ENCODE measurements at places on chromosomes 1 and 21.

DNA sequence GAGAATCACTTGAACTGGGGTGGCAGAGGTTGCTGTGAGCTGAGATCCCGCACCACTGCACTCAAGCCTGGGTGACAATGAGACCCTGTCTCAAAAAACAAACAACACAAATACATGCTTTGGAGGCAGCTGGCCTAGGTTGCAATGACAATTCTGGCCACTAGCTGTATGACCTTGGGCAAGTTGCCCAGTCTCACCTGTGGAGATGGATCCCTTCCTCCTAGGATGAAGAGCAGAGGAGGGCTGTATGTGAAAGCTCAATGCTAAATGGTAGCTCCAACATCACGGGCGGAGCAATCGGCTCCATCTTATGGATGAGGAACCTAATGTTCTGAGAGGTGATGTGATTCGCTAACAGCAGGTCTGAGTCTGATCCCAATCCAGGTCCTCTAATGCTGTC is 20.6 kb downstream of the ADORA1 start:
- no peak for DNase-seq

DNA sequence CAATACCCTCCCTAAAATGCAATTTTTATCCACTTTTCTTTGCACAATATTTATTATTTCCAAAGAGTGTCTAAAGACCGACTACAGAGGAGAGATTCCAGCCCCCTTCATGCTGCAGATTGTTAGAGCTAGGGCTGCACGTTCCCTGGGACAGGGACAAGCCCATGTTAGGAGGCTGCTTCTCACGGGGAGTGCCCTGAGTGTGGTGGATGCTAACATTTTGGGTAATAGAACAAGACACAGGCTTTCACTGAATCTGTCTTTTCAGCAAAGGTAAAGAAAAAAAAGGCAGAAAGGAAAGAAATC is 125.4 kb downstream of the RIPK4 start:
- DNase-seq: no peak

- DNase-seq: peak; percentile 69
These were observed 14.0 kb upstream of the CDA start for GRCh38 chr1:20574686-20575540.

- DNase-seq: no peak
These were observed 4.2 kb upstream of the AQP10 start for GRCh38 chr1:154316704-154317103.

DNA sequence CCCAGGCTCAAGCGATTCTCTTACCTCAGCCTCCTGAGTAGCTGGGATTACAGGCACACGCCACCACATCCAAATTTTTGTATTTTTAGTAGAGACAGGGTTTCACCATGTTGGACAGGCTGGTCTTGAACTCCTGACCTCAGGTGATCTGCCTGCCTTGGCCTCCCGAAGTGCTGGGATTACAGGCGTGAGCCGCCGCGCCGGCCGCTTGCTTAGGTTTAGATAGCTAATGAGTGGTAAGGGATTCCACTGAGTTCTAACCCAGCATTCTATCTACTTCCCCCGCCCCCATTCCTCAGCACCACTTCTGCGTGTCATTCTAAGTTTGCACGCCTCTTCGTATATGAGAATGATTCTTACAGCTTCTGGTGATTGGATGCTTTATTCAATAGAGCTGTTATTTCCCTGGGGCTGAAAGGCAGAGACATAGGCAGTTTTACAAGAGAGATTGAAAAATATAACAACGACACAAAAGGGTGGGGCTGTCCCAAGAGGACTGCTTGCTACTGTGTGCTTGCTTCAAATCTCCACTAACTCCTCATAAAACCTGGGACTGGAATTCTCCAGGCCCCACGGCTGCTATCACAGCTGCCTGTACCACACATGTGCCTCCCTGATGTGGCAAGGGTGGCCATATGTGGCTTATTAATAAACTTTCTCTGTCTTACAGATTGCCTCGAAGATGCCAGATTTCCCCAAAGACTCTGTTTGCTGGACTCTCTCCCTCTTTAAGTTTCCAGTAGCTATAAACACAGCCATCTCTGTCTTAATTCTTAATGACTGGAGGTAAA is 23.7 kb upstream of the GREM2 start:
- no peak for DNase-seq

DNA sequence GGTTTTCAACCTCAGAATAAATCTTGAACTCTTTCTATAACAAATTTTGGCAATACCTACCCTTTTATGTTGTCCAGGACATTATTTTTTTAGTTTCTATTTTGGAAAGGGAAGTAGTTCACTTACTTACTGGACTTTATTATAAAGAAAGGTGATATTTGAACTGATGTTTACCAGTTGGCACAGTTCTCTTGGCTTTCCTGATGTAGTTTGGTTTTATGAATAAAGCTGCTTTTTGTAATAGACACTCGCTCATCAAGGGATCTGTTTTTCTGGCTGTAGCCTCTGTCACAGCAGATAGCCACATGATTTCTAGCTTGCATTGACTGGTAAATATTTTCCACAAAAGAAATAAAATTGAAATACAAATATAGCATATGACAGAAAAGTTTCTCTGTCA is 40.9 kb upstream of the METTL18 start:
- DNase-seq: no peak

DNA sequence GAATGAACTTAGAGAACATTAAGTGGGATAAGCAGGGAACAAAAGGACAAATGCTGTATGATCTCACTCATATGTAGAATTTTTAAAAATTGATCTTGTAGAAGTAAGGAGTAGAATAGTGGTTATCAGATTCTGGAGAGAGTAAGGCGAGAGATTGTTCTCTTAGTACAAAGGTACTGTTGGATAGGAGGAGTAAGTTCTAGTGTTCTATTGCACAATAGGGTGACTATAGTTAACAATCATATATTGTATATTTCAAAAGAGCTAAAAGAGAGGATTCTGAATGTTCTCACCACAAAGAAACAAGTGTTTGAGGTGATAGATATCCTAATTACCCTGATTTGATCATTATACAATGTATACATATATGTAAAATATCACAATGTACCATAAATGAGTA is 735.9 kb downstream of the NCAM2 start:
- DNase-seq: no peak

DNA sequence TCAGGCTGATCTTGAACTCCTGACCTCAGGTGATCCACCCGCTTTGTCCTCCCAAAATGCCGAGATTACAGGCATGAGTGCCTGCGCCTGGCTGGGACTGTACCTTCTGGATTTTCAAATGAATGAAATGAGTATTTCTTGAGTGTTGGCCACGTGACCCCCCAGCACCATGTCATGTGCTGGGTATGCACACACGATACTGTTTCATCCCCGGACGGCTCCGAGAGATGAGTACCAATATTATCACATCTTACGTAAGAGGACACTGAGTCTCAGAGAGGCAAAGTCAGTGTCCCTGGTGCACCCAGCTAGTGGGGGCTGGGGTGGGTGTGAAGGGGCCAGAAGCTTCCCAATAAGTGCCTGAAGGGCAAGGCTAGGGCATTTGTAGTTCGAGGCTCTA is 780 bp upstream of the CROCC start:
- DNase-seq: no peak

- no peak for DNase-seq
These were observed 5.0 kb upstream of the PLA2G2C start for GRCh38 chr1:20191266-20191825.

DNA sequence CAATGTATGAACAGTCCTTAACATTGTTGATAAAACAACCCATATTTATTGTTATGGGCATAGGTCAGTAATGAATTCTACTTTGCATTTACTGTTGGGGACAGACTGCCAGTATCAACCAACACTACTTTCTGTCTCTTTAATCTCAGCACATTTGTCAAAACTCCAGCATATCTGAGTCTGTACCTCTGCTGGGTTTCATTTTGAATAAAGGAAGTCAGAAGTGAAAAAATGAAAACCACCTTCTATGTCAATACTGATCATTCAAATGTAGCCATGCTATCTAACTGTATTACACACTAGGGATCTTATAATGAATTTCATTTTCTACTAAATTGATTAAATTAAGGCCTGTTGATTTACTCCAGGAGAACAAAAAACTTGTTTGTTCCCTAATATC is 24.2 kb upstream of the CXADR start:
- no peak for DNase-seq

- no peak for DNase-seq
These were observed 30.2 kb upstream of the C1orf105 start for GRCh38 chr1:172390301-172390682.

DNA sequence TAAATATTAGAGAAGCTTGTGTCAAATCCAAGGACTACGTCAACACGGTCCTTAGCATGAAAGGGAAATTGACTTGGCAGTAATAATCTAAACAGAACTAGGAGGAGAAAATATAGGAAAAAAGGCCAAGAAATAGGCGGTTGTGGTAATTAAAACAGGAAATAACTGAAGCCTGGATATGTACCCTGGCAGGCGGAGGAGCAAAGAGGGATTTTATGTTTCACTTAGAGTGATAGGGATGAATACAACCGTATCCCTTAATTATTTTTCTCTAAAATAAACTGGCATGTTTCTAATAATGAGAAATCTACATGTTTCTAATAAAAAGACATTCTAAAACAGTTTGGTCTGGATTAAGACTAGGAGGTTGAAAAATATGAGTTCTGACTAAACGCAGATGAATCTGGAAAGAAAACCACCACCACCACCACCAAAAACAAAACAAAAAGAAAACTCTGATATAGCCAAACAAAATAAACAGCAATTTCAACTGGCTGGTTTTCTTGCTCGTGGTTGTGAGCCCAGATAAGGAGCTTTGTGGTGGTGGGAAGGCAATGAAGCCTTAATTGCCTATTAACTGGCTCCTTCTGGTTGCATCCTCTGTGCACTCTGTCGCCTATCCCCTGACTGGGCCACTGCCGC is 334.2 kb upstream of the SNX7 start:
- no peak for DNase-seq

GRCh38 chr1:169886931-169887330 is 6.8 kb downstream of the SCYL3 start:
- no peak for DNase-seq

GRCh38 chr1:159922511-159923202 is 2.6 kb downstream of the TAGLN2 start:
- no peak for DNase-seq

DNA sequence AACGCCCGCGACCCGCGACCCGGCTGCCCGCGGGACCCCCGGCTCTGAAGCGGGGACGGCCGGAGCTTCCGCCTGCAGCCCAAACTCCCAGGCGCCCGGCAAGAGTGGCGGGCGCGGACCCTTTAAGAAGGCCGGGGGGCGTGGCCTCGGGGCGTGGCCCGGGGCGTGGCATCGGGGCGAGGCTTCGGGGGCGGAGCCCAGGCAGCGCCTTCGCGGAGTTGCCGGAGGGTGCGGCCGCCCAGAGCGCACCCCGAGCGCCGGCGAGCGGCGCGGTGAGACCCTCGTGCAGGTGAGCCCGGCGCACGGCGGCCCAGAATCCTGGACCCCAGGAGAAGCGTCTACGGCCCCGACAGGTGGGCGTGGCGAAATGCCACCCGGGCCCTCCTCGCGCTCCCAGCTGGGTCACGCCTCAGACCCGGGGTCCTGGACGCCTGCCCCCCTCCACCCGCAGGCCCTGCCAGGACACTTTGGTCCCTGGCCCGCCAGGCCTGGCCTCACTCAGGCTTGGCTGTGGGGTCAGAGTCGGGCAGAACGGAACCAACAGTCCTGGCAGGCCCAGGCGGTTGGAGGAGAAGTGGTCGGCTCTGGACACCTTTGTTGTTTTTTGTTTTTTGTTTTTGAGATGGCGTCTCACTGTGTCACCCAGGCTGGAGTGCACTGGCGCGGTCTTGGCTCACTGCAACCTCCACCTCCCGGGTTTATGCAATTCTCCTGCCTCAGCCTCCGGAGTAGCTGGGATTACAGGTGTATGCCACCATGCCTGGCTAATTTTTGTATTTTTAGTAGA is 14.4 kb downstream of the RNF223 start:
- DNase-seq: peak; percentile 80

GRCh38 chr1:178908358-178908757 is 37.5 kb upstream of the ANGPTL1 start:
- no peak for DNase-seq

GRCh38 chr1:14625996-14626395 is 27.5 kb downstream of the KAZN start:
- DNase-seq: no peak

DNA sequence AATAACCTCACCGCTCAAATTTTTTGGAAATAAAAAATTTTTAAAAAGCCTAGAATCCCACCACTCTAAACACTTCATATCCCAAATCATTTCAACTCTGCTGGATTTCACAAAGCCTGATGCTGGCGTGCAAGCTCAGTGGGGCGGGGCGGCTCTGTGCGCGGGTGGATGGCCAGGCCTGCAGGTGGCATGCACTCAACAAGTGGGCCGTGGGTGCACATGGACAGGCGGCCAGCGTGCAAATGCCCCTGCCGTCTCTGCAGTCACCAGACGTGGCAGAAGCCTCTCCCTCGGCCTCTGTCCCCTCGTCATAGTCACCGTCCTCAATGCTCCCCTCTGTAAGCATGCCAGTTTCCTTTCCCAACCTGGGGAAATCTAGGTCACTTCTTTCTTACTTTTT is 6.6 kb upstream of the PDE9A start:
- no peak for DNase-seq

- no peak for DNase-seq
These were observed 59.6 kb downstream of the EDEM3 start for GRCh38 chr1:184695023-184695422.

- no peak for DNase-seq
These were observed 70.7 kb downstream of the C1orf21 start for GRCh38 chr1:184457500-184457899.

DNA sequence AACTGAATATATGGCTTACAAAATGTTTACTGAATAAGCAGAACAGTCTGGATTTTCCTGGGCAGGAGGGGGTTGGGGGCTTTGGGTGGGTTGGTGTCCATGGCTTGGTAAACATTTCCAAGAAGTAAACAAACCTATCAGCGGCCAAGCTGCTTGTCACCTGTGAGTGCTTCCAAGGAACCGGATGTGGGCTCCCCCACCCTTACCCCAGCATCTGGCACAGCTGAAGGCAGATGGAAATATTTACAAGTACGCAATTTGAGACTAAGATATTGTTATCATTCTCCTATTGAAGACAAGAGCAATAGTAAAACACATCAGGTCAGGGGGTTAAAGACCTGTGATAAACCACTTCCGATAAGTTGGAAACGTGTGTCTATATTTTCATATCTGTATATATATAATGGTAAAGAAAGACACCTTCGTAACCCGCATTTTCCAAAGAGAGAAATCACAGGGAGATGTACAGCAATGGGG is at the start of gene CLCA1:
TSS of gene CLCA1 (plus strand) at position 427 of the 477 bp plus-strand sequence. CDS start at position 472, 45 bp downstream.
- DNase-seq: no peak

DNA sequence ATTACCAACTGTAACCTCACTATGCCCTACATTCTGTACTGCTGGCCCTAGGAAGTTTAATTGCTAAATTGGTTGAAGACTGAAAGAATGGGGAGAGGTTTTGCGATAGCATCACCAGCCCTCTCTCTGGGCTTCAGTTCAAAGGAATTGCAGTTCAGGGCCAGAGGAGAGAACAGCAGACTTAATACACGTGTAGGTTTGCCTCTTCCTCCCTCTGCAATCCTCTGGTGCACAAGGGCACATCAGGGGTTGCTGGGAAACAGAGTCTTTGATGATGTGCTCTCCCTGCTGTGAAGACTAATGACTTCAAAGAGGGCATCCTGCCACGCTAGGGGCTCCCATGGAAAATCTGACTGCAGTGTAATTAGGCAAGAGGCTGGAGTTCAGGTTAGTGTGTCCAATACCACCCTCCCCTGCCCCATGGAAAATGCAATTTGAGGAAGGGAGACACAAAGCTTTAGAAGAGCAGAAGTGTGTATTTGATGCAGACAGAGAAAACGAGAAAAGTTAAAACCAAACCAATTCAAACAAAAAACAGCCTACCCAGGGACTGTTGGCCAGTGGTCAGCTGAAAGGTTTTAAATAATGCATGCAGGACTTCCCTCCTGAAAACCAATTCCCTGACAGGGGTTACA is 167.9 kb downstream of the ASTN1 start:
- no peak for DNase-seq
